Hematopoietic multipotent progenitor cell treated with erythropoietin and hydrocortisone succinate and interleukin-3 and kit ligand, for 6 days (in vitro differentiated cells): ENCODE measurements at places on chromosomes 13 and 19.

DNA sequence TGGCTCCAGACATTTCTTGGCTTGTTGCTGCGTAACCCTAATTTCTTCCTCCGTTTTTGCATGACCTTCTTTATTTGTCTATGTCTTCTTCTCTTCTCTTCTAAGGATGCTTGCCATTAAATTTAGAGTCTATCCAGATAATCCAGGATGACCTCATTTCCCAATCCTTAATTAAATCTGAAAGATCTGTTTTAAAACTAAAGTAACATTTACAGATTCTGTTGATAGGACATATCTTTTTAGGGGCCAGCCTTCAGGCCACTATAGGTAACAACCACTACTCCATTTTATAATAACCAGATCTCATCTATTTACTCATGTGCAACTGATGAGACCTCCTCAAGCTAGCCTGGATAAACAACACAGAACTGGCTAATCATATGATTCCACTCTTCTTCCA is 490.5 kb upstream of the SLC10A2 start:
- no peak for DNase-seq

- no peak for DNase-seq
Measured at GRCh38 chr13:49347650-49348385, 96.0 kb downstream of the CAB39L start.

DNA sequence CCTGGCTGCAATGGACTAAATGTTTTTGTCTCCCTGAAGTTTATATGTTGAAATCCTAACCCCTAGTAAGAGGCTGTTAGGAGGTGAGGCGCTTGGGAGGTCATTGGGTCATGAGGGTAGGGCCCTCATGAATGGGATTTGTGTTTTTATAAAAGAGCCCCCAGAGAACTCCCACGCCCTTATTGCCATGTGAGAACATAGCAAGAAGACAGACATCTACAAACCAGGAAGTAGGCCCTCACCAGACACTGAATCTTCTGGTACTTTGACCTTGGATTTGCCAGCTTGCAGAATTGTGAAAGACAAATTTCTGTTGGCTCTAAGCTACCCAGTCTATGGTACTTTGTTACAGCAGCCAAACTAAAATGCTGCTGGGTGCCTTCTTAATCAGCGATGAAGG is 96.1 kb upstream of the SPATA13 start:
- no peak for DNase-seq

DNA sequence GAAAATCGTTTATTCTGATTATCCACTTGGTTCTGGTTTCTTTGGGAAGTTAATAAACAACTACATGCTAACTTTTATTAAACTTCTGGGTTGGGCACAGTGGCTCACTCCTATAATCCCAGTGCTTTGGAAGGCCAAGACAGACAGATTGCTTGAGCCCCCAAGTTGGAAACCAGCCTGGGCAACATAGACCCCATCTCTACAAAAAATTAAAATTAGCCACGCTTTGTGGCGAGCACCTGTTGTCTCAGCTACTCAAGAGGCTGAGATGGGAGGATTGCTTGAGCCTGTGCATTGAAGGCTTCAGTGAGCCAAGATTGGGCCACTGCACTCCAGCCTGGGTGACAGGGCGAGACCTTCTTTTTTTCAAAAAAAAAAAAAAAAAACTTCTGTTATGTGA is 21.7 kb downstream of the GPR180 start:
- no peak for DNase-seq

DNA sequence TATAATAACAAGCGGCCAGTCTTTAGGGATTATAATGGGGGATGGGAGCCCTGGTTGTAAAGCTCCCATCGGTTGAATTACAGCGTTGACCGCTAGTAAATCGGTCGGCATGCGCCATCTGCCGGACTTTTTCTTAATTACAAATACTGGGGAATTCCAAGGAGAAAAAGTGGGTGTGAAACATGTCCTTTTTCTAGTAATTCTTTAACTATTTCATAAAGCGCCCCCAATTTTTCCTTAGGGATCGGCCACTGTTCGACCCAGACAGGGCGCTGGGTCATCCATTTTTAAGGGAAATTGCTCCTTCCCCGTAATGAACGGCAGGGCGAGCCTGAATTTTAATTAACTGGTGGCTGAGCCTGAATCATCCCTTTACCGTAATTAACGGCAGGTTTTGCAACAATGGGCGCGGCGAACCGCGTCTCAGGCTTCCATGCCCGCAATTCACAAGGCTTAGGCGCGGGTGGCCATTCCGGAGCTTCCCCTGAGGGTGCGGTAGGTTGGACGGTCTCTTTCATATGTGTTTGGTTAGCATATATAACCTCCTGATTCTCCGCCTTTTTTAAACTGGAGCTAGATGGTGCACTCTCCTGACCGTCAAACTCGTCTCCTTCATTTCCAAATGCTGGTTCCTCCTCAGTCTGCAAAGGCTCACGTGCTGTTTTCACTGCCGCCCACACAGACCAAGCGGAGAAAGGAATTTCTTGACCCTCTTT is 30.2 kb upstream of the EVI5L start:
- DNase-seq: peak; percentile 88

- DNase-seq: no peak
Measured at GRCh38 chr13:56861476-56861875, 279.2 kb upstream of the PRR20A start.

GRCh38 chr19:48400018-48400742 is 6.7 kb downstream of the GRIN2D start:
- DNase-seq: peak; percentile 69

- no peak for DNase-seq
Measured at GRCh38 chr13:51928231-51928630, 66.5 kb downstream of the CCDC70 start.

- no peak for DNase-seq
Measured at GRCh38 chr13:38430796-38431195, 81.1 kb downstream of the UFM1 start.

- DNase-seq: peak; percentile 64
Measured at GRCh38 chr13:51396352-51396751, 56.5 kb downstream of the INTS6 start.

DNA sequence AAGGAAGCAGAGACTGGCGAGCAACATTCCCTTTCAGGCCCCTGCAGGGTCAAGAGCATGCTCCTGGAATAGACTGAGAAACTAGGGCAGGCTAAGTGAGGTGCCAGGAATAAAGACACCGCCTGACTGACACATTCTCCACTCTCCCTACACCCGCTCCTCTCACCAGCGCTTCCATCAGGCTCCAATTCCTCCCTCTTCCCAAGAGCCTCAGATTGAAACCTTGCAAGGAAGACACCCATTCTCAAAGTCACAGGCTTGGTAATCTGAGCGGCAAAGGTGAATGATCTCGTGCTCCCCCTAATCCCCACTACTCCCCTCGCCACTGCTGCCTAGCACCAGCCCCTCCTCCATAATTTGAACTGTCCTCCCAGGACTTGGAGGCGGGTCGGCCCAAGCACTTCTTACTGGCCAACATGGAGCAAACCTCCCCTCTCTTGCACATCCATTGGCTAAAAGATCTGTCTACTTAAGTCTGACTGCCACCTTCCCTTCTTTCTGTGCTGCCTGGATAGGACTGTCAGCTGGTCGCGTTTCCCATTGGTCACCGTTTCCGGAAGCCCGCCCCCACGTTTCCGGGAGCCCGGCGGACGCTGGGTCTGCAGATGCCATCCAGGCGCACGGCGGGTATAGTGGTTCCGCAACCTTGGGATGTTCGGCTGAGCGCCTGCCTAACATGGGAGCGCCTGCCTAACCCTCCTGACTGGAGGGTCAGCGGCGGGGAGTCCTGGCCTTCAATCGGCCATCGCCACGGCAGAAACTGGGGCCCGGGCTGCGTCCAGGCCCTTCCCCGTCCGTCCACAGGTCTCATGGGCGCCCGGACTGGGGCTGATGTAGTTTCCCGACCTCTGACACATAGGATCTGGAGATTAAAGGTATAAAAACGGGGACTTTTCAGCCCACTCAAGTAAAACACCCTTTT is 33.6 kb downstream of the ZNF383 start:
- peak; percentile 65 for DNase-seq
